T1000 (cell line): ENCODE measurements at places on chromosomes 1 and 21.

- no peak for DNase-seq
Measured at GRCh38 chr1:153404086-153404635, 12.2 kb upstream of the S100A7A start.

DNA sequence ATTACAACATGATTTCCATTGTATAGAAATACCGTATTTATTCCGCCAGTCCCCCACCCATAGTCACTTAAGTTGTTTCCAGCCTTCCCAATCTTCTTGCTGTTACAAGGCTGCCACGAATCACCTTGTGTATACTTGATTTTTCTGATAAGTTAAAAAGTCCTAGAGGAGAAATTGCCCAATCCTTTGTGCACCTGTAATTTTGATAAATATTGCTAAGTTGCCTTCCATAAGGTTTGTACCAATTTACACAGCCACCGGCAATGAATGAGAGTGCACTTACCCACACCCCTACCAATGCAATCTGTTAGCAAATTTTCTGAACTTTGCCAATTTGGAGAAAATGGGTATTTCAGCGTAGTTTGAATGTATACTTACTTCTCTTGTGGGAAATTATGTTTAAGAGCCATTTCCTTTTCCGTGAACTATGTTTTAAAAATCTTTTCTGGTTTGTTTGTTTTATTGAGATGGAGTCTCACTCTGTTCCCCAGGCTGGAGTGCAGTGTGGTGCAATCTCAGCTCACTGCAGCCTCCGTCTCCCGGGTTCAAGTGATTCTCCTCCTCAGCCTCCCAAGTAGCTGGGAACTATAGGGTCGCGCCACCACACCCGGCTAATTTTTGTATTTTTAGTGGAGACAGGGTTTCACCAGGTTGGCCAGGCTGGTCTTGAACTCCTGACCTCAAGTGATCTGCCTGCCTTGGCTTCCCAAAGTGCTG is 87.4 kb downstream of the DHRS3 start:
- DNase-seq, result no peak

GRCh38 chr1:86616871-86617270 is 70.0 kb downstream of the CLCA4 start:
- DNase-seq, result no peak

GRCh38 chr1:163528710-163529348 is 207.1 kb downstream of the NUF2 start:
- DNase-seq, result no peak

- no peak for DNase-seq
Measured at GRCh38 chr1:47224676-47225399, 7.2 kb downstream of the TAL1 start.

DNA sequence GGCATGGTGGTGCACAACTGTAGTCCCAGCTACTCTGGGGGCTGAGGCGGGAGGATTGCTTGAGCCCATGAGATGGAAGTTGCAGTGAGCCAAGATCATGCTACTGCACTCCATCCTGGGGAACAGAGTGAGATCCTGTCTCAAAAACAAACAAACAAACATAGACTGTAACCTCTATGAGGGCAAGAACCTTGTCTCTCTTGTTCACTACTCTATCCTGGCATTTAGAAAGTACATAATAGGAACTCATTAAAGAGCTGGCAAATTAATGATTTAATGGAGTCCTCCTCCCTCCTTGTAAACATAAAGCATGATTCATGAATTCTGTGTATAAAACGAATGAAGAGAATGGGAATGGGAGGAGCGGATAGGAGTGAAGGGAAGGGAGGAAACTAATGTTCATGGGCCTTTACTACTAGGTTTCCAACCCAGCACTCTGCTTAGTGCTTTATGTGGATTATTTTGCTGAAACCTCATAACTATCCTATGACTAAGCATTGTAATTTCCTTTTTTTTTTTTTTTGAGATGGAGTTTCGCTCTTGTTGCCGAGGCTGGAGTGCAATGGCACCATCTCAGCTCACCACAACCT is 8.6 kb downstream of the LMOD1 start:
- DNase-seq, result no peak

DNA sequence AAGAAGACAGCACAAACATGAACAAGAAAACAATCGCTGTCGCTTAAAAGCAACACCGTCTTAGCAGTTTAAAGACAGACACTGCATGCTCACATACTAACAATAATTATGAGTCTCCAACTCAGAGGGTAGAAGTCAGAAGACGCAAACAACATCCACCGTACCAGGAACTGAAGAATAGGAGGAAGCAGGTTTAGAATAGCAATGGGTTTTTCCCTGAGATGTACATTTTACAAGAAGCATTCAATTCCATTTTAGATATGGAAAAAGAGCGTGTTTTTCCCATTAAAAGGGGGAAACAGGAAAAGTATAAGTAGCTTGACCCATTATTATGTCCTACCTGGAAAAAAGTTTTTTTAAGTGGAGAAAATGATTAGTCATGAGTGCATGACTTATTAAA is 34.5 kb upstream of the KCNE1 start:
- no peak for DNase-seq

- DNase-seq, result peak; percentile 46
Measured at GRCh38 chr1:31669786-31670592, 25.3 kb upstream of the PEF1 start.

DNA sequence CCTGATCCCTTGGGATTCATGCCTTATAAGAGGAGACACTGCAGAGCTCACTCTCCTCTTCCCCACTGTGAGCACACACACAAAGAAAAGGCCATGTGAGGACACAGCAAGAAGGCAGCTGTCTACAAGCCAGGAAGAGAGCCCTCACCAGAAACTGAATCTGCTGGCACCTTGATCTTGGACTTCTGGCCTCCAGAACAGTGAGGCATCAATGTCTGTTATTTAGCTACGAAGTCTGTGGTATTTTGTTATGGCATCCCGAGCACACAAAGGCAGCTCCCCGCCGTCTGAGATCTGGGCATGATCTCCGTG is 47.1 kb upstream of the RPL11 start:
- DNase-seq, result no peak

- no peak for DNase-seq
Measured at GRCh38 chr1:42680921-42681683, 1.1 kb upstream of the YBX1 start.

DNA sequence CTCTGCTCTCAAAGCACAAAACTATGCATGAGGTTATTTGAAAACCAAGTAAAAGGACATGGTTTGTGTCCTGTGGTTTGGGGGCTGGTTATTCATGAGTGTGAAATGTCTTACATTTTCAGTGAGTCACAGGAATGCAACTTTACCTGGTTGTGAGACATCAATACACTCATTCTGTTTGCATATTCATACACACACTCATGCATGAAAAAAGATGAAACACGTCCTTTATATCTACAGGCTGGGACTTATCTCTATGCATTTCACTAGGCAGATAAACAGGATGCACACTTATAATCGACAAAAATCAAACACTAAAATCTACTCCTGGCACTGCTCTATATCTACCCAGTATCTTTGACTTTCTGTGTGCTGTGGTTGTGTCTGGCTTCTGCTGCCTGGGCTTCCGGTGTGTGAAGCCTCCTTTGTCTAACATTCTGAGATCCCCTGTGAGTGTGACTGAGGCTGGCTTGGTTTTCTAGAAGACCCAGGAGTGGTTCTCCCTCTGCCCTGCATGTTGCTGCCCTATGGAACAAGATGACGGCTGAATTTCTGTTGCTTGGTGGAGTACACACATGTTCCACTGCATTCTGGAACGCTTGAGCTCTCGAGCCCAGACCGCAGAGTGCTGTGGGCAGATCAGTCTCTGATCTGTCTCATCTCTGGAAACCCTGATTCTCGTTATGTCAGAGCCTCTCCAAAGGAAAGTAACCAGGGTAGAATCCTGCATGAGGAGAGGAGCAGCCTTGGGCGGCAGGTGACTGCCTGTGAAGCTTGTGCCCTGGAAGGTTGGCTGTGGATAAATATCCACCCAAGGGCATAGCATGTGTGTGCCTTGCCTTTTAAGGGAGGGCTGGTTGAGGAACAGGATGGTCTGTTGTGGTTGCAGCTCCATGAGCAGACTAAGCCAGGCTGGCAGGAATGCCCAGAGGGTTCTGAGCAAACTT is 19.7 kb upstream of the FASLG start:
- peak; percentile 41 for DNase-seq

DNA sequence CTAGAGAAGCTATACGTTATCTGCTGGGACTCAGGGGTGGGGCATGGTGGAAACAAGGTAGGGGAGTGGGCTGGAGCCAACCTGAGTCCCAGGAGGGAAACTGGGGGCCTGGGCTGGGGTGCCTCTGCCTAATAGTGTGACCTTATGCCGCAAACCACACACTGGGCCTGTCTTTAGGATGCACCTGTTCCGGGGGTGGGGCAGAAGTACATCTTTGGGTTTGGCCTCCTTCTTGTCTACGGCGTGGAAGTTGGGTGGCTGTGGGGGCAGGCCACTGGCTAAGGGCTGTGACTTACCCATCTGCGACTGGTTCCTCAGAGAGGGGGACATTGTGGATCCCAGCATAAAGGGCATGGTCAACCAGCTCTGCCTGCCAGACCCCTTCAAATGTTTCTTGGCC is 44.2 kb downstream of the FAAH start:
- DNase-seq, result no peak

GRCh38 chr1:27778056-27778455 is 5.0 kb downstream of the STX12 start:
- no peak for DNase-seq

DNA sequence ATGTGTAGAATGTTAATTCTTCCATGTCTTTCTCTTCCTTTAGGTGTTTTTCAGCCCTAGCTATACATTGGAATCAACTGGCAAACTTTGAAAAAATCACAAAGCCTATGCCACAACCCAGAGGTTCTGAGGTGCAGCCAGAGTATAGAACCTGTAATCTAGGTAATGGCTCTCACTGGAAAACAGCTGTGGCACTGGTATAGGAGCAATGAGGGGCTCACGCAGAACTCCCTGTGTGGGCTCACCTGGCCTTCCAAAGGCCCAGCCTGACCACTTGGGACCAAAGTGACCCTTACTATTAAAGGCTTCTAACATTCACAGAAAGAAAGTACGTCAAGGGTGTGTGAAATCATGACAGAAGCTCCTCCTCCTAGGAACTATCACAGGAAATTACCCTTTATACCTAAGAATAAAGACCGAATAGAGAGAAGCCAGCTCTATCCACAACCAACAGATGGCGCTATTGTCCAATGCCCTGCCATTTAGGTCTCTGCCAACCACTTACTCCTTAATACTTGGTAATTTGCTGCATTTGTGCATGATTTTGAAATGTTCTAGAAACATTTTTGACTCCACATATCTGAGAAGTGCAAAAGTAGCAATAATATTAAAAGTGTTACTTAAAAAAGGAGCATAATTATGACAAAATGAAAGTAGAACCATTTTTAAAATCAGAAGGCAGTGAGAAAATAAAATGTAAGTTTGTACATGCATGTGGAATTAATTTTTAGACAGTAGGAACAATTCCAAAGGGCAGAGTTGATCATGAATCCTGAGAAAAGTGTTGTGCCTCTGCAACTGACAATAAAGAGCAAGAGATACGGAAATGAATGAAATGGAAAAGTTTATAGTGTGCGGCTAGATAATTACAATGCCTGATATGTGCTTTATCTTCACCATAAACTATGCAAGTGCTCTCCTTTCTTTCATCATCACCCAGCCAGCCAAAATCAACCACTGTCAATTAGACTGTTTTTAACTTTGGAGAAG is 93.1 kb upstream of the HAO2 start:
- DNase-seq, result peak; percentile 16

GRCh38 chr1:210743038-210743437 is 390.9 kb downstream of the KCNH1 start:
- DNase-seq, result no peak

DNA sequence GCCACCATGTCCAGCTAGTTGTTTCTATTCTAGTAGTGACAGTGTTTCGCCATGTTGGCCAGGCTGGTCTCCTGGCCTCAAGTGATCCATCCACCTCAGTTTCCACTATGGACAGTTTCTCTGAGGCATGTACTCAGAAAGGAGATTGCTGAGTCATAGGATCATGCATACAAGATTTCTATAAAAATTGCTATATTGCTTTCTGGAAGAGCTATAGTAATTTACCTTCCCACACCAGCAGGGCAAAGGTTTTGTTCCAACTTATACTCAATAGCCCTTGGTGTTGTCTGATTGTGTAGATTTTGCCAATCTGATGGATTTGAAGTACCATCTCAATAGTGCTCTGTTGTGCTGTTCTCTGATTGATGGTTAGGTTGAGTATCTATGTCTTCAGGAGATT is 15.6 kb upstream of the ATP1A1 start:
- DNase-seq, result no peak

- DNase-seq, result no peak
Measured at GRCh38 chr1:203364094-203364801, 13.3 kb upstream of the FMOD start.

DNA sequence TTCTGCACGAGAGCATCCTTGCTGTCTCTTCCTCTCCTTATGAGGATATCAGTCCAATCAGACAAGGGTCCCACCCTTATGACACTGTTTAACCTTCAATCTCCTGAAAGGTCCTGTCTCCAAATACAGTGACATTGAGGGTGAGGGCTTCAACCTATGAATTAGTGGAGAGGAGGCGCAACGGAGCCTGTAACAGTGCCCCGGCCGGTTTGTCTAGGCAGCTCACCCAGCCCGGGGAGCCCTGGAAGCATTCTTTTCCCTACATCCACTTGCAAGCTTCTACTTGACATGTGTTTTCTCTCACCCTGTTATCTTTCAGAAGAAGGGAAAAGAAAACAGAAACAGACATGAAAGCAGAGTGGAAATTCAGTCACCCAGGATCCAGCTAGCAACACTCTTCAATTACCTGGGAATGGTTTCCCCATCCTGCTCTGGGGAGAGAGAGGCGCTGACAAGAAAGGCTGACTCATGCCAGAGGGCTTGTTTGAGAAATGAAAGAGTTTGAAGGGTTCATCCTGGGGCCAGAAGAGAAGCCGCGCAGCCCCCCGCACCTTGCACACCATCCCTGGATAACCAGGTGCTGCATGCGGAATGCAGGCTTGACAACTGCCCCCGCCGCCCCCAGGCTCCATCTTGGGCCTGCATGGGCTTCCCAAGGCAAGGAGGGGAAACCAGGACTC is 394.9 kb downstream of the NPHP4 start:
- DNase-seq, result no peak

GRCh38 chr1:53143527-53143926 is 1.1 kb upstream of the SLC1A7 start:
- no peak for DNase-seq

GRCh38 chr1:186499571-186499970 is 38.7 kb upstream of the PDC start:
- DNase-seq, result no peak

DNA sequence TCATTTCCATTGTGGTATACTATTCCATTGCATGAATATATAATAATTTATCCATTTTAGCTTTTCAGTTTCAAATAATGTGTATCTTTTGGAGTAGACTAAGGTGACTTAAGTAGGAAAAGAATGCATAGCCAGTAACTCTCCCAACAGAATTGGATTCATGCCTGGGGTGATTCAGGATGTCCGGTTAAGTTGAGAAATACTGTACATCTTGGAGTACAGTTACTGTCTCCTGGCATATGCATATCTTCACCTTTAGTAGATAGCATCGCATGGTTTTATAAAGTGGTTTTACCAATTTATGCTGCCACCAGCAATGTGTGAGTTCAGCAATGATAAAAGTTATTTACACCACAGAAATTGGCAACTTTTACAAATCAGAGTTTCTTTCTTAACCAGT is 18.6 kb upstream of the SLC6A9 start:
- peak; percentile 58 for DNase-seq
